Ovary (tissue), 10 donors: ENCODE measurements at places on chromosomes 3 and 15. TPM values are rescaled to one million over a fixed set of nuclear protein-coding genes. Genes with fewer than 3 reads are reported as not detected.

DNA sequence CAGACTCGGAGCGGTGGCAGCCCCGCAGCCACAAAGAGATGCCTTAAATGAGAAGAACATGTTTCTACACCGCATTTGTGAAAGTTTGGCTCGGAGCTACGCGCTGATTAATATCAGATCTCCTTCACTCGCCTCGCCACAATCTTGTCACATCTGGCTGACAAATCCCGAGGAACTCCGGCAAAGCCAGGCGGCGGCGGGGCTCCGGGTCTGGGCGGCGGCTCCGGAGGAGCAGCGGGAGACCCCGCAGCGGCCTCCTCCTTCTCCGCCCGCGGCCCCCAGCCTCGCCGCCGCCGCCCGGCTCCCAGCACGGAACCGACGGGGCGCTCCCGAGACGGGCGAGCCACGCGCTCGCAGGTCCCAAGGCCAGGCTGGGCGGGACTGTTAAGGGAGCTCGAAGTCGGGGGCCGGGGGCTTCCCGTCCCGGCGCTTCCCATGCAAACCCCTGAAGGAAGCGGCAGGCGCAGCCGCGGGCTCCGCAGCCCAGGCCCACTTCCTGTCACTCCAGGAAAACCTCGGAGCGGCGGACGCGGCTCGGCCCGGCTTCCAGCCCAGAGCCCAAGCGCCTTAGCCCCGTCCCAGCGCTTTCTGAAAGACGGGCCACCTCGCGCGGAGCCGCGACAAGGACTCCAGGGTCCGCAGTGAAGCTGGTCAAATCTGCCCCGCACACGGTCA is 1.2 kb downstream of the BNC1 start:
- DNase-seq: no peak

DNA sequence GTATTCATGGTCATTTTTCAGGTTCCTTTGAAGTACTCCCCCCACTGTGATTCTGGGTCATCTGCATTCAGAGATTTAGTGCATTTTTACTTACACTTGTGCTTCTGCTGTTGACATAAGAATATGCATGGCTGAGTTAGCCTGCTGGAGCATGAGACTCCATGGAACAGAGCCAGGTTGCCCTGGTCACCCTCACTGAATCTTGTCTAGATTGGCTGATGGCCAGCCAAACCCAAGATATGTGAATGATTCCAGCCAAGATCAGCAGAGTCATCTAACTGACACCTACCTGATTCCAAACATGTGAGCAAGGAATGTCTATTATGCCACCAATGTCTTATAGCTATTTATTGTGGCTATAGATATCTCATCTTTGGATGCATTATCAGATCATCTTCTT is 25.1 kb downstream of the DTWD1 start:
- peak; percentile 30 for DNase-seq

GRCh38 chr15:55868707-55869106 is 124.7 kb downstream of the NEDD4 start:
- no peak for DNase-seq

- no peak for DNase-seq
Observed at GRCh38 chr3:13782501-13782900, 97.4 kb downstream of the WNT7A start.

DNA sequence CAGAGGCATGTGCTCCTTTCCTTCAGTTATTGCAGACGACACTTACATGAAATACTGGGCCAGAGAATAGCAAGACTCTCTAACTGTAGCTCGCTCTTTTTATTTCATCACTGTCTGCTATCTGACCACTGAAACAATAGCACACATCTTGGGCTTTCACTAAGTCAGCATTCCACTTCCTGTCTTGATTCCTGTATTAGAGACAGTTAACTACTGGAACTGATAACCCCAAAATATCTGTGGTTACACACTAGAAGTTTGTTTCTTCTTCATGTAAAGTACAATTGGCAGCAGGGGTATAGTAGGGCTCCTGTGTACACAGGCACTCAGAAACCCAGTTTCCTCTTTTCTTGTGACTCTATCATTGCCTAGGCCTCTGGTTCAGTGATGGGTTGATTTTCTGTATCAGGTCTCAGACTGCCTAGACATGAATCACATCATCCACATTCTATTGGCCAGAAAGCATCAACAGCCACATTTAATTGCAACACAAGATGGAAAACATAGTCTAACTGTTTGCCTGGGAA is 230.2 kb upstream of the CD96 start:
- DNase-seq: no peak

- no peak for DNase-seq
Observed at GRCh38 chr3:57354768-57355167, 62.3 kb upstream of the ASB14 start.

Gene VWA5B2
- total RNA-seq: not detected

GRCh38 chr15:66681395-66681794 is 20.6 kb upstream of the SMAD6 start:
- DNase-seq: no peak

Gene PHLDB2
- 19.3 TPM for total RNA-seq

DNA sequence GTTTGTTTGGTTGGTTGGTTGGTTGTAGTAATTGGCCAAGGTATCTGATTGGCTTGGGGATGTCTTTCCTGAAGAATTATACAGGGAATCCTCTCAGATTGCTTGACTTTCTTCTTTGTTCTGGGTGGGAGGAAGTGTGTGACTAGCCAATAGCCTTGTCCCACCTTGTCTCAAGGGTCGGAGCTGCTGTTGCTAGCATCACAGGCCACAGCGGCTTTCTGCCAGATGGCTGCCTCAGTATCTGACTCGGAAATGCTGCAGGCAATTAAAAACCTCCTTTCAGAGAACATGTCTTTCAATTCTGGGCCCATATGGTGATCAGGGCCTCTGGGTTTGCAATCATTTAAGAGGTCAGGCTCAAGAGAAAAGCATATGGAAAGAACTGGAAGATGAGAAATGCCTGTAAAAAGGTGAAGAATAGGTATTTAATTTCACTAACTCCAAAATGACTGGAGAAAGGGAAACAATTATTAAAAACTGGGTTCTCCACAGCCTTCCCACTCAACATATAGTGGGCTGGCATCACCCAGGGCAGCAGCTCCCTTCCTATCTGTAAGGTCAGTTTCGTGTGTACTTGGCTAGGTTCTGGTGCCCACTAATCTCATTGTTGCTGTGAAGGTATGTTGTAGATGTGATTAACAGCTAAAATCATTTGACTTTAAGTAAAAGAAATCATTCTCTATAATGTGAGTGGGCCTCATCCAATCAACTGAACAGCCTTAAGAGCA is 32.4 kb downstream of the TGFBR2 start:
- no peak for DNase-seq

- DNase-seq: no peak
Observed at GRCh38 chr3:158992463-158992862, 190.6 kb downstream of the MFSD1 start.

Gene FRMD5
- 2.1 TPM for total RNA-seq

DNA sequence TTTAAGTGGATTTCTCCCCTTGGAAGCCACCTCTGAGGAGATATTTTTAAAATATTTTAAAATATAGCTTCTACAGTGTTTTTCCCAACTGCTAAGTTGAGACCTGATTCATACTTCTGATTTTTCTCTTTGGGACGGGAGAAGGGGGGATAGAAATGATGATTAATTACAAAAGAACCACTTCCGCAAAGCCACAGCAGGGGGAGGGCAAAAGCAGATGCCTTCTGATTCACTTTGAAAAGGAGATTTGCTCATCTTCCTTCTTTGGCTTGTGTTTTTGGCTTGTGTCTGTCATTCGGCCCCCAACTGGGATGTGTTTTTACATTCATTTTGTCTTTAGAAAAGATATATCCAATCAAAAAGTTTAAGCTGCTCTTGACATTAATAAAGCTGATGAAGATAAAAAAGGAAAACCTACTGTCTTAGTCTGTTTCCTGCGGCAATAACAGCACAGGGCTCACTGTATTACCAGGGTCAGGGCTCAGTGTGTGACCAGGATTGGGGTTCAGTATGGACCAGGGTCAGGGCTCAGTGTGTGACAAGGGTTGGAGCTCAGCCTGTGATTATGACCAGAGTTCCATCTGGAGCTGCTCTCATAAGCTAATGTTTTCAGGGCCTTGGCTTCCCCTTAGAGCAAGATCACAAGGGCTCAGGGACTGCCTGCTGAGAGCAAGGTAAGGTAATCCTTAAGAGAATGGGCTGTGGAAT is 223.2 kb downstream of the MTHFS start:
- DNase-seq: no peak

DNA sequence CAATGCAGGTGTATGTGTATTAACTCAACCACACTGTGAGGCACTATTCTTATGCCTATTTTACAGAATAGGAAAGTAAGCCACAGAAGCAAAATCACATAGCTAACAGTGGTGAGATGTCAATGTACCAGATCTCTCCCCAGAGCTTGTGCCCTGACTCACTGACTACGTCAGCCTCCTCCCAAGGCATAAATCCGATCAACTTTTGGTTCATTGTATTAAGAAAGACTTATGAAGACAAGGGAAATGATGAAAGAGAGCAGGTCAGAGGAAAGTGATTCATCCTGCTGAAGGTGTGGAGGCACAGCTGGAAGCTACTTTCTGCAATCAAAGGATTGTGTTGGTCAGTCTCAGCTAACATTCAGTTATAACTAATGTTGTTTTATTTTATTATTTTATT is 33.0 kb upstream of the SV2B start:
- DNase-seq: no peak

DNA sequence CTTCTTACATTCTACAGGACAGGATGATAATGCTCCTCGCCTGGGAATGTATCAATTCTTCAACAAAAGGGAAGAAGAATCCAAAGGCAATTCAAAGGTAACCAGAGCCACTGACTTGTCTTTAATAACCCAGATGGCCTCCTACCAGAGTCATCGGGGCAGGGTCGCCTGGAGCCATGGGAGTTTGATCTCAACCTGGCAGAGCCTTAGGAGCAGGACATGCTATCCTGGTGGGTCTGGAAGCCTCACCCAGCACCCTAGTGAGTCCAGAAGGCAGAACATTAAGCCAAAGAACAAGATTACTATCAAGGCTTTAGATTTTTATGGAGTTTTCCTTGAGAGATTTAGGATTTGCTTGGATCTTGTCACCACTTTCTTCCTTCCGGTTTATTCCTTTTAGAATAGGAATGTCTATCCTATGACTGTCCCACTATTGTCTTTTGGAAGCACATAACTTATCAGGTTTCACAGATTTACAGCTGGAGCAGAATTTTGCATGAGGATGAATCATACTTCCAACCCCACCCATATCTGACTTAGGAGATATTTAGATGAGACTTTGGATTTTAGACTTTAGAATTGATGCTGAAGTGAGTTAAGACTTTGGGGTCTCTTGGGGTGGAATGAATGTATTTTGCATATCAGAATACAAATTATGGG is 330.3 kb upstream of the GOLIM4 start:
- no peak for DNase-seq

DNA sequence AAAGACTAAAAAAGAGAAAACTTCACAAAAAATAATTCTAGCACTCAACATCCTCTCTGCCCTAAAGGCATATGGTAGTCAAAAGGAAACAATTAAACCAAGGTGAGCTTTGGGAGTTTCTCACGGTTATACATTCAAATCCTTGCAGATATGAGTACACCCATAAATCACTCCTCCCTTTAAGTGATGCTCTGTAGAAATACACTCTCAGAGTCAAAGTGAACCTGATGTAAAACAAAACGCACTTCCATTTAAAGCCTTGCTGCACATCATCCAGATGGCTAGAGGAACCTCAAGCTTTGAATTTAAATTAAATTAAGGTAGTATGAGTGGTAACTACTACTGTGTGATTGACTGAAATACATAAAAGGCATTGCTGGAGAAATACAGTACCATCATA is 36.0 kb upstream of the AADAC start:
- DNase-seq: no peak

DNA sequence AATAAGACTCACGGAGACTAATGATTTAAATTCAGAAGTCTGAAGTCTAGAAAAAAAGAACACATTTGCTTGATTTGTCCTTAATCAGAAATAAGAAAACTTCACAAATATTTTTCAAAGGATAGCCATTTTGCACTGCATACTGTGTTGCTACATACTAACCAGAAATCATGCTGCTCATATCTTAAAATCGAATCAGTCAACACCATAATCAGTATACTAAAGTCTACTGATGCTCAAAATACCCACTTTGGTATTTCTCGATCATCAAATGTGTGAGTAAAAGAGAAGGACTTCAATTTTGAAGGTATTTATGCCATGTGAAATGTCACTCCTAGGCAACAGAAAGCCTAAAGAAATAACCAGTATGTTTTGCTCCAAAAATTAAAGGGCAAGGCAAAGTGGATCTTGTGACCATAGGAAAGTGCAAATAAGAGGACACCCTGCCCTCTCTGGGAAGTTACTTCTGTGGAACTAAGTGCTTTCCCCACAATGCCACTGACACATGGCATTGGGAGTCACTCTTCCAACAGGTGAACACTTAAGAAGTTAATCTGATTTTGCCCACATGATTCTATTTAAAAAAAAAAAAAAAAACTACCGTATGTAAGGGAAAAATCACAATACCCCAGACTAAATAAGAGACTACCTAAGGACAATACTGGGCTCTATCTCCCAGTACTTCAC is 2.7 kb downstream of the LRIG1 start:
- no peak for DNase-seq

DNA sequence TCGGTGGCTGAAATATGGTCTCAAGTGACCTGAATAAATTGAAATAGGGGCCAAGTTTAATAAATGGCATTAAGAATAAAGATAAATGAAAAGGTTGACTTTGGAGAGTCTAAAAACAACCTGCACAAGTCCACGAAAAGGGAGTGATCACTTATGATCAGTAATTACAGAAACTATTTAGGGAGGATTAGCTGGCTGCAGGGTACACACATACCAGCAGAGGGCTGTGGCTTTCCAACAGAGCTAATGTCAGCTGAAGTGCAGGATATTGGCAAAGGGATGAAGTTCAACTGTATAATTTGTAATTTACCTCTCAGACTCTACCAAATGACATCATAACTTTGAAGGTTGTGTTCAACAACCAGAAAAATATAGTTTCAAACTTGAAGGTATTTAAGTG is 86.8 kb downstream of the SYNPR start:
- no peak for DNase-seq

- no peak for DNase-seq
Observed at GRCh38 chr15:31598620-31599019, 272.0 kb downstream of the KLF13 start.

DNA sequence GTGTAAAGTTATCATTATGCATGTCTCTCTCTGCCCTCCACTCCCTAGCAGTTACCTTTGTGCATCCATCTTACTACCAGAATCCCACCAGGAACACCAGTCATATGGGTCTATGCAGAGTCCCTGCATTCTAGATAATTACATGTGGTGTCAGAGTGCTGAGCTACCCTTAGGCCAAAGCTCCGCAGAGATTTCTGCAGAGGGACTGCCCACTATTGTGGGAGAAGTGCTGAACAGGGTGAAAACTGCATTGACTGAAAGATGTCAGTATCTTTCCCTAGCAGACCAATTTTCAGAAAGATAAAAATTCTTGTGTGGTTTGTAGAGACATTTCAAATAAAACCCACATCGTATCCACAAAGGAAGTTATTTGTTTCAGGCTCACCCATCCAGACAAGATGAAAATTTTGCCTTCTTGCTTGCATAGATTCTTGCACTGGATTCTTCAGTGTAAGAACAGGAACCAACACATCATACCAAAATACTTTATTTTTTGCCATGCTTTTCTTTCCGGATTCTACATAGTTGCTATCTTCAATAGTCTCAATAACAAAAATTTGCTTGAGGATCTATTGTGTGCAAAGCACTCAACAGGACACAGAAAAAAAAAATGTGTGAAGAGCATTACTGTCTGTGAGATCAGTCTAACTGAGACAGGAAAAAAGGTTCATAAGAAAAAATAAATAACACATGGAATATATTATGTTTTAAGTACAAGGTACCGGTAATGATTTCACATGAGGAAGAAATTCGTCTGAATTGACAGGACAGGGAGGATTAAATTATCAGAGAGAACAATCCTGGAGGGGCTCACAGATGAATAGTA is 32.0 kb upstream of the CCDC80 start:
- DNase-seq: no peak

- no peak for DNase-seq
Observed at GRCh38 chr3:60386306-60386705, 864.9 kb downstream of the FHIT start.

Gene A4GNT
- total RNA-seq: not detected
